ENCODE measurements at places on chromosomes 6 and 20. TPM values are rescaled to one million over a fixed set of nuclear protein-coding genes. Genes with fewer than 3 reads are reported as not detected.

The RPS6KA2 gene
- total RNA-seq: 245 TPM

The OPRM1 gene
- total RNA-seq: not detected

The PRKN gene
- 1.1 TPM for total RNA-seq

The SYCP2 gene
- 0.18 TPM for total RNA-seq
